ENCODE measurements at places on chromosomes 7 and 10.
A peak's percentile ranks its signal among the peaks of the same experiment; 100 is the strongest.

- DNase-seq = no peak
Measured at GRCh38 chr10:28382525-28383269, 79.8 kb upstream of the MPP7 start.

DNA sequence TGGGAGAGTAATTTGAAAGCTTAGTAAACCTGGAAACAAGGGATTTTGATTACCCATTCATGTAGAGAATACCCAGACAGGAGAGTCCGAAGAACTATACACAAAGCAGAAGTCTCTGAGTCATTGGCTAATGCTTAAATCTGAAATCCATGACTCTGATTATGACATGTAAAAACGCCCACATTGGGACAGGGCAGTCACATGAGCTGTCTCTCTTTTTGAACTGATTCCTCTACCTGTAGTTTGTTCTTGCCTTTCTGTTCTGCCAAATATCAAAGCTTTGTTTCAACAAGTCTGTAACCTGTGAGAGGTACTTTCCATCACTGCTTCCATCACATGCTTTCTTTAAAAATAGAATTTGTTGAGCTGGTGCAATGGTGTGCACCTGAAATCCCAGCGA is 4.3 kb upstream of the GPNMB start:
- no peak for DNase-seq

DNA sequence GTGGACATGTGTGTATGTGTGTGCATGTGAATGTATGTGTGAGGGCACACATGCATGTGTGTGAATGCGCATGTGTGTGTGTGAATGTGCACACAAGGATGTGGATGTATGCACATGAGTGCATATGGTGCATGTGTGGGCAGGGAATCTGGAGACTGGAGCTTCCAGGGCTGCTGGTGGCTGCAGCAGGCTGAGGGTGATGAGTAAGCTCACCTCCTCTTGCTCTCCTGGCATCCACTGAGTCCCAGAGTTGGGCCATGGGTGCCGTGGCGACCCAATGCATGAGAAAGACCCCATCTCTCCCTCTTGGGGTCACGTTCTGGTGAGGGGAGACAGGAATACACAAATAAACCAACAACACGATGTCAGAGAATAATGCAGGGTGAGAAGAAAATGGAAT is 33.3 kb upstream of the COL13A1 start:
- DNase-seq = no peak

GRCh38 chr7:114629762-114630161 is 215.1 kb downstream of the FOXP2 start:
- no peak for DNase-seq

- no peak for DNase-seq
Measured at GRCh38 chr10:97852840-97853405, 3.3 kb downstream of the GOLGA7B start.

- no peak for DNase-seq
Measured at GRCh38 chr10:86087716-86088115, 278.9 kb downstream of the GRID1 start.

GRCh38 chr10:43380610-43381222 is 9.3 kb downstream of the FXYD4 start:
- no peak for DNase-seq

GRCh38 chr10:126177417-126178030 is 210.8 kb downstream of the ADAM12 start:
- no peak for DNase-seq

GRCh38 chr7:157470701-157471131 is 133.9 kb downstream of the DNAJB6 start:
- no peak for DNase-seq

GRCh38 chr10:13794992-13795612 is 208.3 kb downstream of the PRPF18 start:
- DNase-seq = no peak

GRCh38 chr10:132953428-132953827 is 11.1 kb upstream of the CFAP46 start:
- DNase-seq = no peak

GRCh38 chr10:67875340-67876238 is 8.9 kb upstream of the SIRT1 start:
- DNase-seq = no peak

DNA sequence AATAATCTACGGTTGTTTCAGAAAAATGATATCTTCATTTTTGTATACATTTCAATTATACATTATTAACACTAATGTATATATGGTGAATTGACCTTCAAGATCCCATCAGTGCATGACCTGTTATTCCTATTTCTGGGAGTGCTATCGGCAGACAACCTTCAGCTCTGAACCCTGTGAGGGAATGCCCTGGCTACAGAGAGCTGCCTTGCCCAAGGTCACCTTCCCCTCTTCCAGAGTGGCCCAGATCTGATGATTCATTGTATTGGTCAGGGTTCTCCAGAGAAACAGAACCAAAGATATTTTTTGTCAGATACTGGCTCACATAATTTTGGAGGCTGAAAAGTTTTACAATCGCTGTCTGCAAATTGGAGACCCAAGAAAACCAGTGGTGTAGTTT is 235.5 kb downstream of the ZNF92 start:
- DNase-seq = no peak

DNA sequence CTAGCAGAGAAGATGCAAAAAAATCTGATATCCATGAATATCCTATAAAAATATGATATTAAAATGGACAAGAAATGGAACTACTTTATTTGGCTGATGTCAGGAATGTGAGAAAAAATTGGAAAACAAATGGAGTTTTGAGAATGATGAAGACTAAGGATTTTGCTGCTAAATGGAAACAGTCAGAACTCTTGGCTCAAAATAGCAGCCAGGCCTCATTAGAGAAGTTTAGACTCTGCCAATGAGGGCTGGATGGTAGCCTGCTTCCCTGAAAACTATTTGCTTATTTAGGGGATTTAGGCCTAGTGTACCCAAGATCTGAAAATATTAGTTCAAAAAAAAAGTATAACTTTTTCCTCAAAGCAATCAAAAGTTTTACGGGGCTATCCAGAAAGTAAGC is 458.5 kb downstream of the TFEC start:
- no peak for DNase-seq

DNA sequence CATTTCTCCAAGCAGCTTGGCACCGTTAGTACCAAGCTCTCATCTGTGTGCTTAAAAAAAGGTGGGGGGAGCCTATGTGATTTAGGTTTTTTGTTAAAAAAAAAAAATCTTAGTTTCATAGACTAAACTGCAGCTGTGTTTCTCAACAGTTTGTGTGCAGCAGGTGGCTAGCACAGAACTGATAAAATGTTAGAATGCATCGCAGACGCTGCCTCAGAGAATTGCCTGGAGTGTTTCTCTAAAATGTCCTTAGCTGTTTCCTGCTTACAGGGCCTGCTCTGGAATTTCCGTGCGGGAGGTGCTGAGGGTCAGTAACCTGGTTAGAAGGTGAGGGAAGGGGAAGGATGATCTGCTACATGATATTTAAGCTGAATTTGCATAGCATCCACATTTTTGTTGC is 268.9 kb downstream of the PLXDC2 start:
- DNase-seq = no peak

DNA sequence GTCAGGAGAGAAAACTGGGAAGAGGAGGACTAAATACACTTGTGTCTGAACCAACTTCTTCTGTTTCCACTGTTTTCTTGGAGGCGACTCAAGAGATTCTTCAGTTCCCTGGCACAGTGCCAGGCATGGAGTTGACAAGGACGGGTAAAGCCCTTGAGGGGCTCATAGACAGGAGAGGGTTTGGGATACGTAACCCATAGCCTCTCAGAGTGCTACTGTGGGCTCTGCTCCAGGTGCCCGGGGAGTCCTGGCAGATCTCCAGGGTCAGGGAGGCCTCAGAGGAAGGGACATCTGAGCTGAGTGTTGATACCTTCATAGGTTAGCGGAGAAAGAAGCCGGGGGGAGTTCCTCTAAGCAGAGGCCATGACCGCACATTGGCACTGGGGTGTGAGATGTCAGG is 42.0 kb downstream of the GALNT17 start:
- DNase-seq = no peak

GRCh38 chr10:122637376-122637775 is 62.3 kb downstream of the C10orf120 start:
- DNase-seq = no peak

- DNase-seq = no peak
Measured at GRCh38 chr7:137592232-137592896, 248.8 kb upstream of the PTN start.

DNA sequence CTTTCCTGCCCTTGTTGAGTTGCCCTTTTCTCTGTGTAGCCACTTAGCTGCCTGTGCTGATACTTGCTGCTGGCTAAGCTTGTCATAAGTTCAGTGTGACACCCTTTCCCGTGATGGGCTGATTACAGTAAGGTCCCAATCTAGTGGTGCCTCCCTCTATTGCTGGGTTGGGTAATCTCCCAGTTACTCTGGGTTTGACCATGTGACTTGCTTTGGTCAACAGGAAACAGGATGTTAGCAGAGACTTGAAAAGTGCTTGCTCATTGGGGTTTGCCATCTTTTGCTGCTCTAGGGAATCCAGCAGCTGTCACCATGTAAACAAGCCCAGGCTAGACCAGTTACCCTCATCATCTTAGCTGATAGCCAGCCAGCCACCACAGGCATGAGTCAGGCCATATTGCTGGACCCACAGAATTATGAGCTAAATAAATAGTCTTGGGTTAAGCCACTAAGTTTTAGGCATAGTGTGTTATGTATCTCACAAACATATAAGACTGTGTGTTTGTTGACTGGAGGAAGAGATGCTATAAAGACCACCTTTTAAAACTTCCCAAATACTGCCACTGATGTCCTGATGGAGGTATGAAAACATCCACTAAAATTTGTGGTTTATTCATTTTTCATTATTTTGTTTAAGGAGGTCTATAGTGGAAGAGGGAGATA is 4.0 kb upstream of the LEP start:
- DNase-seq = no peak

DNA sequence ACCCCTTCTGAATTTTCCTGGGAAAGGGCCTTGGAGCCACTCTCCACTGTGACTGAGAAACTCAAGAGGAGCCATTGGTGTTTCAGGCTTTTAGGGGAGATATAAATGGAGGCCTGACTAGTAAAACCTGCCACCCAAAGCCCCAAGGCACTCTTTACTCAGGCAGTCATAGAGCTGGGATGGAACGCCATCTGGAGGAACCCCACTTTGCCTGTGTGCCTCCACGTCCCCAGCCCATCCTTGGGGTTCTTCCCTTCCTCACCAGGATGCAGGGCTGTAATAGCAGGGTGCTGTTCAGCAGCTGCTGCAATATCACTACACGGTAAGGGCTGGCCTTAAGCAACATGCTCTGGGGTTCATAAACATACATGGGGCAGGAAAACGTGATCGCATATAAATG is 232.6 kb downstream of the BAMBI start:
- no peak for DNase-seq

DNA sequence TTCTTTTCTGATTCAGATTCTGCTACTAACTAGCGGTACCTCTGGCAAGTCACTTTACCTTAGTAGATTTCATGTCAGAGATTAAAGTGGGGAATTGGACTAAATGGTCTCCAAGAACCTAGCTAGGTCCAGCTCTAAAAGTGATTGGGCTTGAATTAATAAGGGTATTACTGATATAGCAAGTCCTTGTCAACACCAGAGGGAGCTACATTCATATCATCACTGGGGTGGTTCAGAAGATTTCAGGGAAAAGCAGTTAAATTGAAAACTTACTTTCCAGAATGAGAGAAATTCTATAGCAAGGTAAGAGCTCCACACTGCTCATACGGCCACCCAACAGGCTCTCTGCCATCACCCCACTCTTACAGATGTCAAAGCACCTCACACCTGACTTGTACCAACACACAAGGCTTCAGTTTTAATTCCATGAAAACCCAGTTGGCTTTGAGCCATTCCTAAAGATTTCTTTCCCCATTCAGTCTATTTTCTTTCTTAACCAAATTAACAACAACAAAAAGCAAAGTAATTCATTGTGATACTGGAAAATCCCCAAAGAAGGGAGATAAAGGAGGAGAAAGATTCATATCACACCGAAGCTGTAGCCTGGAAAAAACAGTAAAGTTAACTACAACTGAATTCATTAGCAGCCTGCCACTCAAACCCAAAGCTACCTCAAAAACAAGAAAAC is 38.0 kb upstream of the SPOCK2 start:
- DNase-seq = no peak

DNA sequence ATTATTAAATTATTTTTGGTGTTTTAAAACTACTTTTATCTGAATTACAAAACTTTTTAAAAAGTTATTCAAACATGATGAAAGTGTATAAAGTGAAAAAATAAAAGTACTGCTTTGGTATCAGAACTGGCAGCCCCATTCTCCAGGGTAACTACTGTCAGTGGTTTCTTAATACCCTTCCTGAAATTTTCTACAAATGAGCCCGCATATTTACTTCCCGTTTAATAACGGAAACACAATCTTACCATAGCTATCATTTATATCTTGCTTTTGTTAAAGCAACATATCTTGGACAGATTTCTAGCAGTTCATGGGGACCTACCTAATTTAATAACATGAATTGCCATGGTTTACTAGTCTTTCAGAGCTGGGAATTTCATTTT is 249.9 kb downstream of the RNLS start:
- no peak for DNase-seq

DNA sequence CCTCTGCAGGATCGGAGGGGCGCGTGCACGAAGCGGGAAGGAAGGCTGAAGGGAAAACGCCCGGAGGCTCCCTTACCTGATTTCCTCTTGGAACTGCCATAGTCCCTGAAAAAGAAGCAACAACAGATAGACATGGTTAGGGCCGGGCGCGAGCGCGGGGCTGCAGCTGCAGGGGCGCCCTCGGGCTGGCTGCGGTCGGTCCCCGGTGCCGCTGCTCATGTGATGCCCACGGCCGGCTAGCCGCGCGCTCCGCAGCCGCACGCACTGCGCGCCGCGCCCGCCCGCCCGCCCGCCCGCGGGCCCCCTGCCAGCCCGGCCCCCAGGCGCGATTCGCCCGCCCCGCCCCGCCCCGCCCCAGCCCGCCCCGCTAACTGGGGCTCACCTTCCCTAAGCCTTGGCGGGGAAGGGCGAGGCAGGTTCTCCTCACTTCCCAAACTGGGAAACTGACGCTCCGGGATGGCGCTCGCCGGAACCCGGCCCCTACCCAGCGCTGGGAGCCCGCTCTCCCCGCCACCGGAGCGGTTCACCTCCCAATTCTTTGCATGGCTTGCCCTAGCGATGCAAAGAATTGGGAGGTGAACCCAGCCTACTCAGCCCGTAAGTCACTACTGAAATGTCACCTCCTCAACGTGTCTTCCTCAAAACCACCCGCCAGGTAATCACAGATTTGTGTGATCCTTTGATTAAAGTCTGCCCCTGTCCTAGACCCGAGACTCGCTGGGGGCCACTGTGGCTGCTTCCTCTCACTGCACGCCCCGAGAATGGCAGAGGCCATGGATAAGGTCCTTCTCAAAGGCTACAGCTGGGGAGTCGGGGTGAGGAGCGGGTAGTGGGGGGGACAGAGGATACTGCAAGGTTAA is 162.2 kb downstream of the SH3PXD2A start:
- DNase-seq = peak; percentile 32

All from activated CD4-positive, alpha-beta T cell treated with anti-CD3 and anti-CD28 coated beads, Interleukin-2, amount 50 U/mL, for 1 hour (primary cell).